Stimulated activated CD8-positive, alpha-beta memory T cell treated with anti-CD3 and anti-CD28 coated beads, Interleukin-15, amount 100 ng/mL, for 1 hour (primary cell): ENCODE measurements at places on chromosomes 4 and X.

- DNase-seq: no peak
Measured at GRCh38 chr4:183832776-183833450, 72.2 kb upstream of the STOX2 start.

GRCh38 chr4:114599231-114599902 lies 760 bp downstream of the UGT8 start:
- DNase-seq: no peak

GRCh38 chr4:169826634-169827187 lies 69.0 kb upstream of the HPF1 start:
- no peak for DNase-seq

DNA sequence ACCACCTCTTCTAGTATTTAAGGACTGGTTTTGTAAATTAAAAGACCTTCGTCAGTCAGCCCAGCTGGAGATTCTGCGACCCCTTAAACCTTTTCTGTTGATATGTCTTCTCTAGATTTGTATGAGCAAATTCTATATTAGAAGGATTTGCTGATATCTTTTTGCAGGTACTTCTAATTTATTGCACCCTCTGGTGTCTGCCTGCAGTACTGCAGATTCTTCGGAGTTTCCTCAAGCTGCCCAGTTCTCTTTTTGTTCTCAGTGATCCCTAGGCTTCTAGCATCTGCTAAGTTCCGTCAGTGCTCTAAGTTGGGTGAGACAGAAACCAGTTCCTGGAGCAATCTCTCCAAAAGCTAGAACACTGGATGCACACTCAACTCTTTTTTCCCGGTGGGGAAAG lies 545.2 kb downstream of the C4orf33 start:
- DNase-seq: peak; percentile 1

DNA sequence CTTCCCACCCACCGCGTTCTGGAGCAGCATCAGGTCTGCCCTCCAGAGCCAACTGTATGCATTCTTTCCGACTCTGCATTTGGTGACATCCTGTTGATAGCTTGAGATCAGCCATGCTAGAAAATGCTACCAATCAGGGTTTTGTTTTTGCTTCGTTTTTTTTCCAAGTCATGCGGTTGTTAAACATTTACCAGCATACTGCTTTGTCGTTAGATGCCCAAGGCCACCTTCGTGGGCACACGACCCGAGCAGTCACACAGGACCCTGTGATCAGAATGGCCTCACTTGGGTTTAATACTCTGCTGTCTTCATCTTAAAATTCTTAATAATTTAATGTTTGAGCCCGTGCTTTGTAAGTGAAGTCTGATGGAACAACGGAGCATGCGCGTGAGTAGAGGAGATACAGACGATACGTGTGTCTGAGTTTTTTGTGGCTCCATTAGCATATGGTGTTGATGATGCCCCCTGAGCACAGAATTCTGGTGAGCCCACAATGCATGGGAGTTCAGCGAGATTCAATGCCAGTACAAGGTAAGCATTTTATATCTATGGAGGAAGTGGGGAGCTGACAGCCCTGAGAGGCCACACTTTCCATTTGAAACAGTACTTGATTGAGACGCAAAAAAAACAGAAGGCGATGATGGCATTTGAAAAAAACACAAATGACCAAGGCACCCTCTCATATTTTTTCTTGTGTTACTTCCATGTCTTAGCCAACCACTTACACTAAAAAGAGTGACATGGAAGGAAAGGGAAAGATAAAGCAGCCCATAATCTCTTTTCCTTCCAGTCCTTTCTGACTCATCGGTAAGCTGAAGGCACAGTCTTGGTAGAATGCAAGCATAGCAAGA lies 323.6 kb downstream of the BCOR start:
- no peak for DNase-seq

DNA sequence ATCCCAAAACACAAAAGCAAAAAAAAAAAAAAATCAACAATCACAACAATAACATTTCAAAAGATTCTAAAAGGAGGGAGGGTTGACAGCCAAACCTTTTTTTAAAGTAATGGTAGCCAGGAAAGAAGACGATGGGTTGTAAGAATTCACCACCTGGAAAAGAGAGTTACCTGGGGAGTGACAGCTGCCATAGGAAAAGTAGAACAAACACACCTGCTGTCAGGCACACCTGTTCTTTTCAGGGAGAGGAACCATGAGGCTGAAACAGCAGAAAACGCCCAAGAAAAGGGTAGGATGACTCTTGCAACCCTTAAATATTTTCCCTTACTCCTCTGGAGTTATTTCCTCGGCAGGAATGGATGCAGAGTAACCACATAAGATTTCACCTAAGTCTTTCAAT lies 388.4 kb upstream of the TEX13C start:
- no peak for DNase-seq

DNA sequence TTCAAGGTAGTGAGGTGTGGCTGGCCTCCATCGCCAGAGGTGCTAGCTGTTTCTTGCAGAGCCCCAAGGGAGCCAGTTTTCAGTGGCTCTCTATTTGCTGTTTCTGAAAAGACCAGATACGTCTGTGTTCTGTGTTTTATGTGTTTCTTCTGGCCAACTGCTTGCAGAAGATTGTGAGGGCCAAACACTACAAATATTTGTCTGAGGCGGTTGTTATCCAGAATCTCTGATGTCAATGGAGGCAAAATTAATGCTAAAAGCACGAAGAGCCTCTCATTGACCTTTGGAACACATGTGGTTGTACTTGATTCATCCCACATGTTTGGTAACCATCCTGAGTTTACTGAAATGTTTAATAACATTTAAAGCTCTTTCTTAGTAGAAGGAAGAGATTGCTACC lies 113.9 kb downstream of the CT47B1 start:
- no peak for DNase-seq

DNA sequence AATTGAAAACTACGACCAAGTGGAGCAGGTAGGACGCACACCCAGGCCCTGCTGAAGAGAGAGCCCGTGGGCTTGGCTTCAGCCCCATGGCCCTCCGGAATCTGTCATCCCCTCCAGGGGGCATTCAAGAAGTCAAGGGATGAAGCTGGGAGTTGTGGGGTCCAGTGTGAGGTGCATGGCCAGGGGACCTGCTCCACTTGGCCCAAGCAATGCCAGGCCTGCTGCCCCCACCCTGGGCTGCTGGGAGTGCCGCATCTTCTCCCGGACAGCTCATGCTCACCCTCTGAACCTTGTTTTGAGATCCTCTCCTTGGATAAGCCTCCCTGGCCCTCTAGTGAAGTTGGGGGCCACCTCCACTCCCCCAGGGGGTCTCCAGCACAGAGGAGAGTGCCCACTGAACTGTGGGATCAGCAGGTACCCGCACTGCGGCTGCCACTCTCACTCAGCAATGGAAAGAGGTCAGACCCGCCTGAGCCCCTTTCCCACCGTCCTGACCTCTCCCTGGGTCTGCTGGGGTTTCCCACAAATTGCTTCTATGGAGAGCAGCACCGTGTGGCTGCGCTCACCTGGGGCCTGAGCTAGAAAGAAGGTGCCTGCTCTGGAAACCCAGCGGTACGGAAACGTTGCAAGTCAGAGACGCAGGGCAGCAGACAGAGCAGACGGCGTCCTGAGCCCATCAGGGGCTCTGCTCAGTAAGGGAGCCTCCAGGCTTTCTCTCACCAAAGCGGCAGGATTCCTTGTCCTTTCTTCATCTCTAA lies 5.0 kb upstream of the ABLIM2 start:
- DNase-seq: no peak
